NCI-H82 (cell line): ENCODE measurements at places on chromosomes 4 and X.

GRCh38 chr4:169530048-169530447, 82.3 kb downstream of the NEK1 start:
- no peak for DNase-seq

DNA sequence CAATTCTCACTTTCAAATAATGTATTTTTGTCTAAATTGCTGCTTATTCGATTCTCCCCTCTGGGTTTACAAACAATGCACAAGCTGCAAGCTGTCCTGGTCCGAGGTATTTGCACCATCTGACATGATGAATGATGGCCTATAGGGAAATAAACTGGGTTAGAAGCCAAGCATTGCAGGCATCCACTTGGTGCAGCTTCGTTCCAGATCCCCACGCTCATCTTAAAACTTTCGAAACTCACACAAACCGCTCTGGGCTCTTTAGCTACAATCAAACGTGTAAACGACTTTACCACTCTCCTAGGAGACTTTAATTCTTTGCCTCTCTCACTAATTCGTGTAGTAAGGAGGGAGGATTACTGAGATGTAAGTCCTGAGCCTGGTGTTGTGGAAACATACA, 19.0 kb downstream of the PHKA2 start:
- peak; percentile 70 for DNase-seq

DNA sequence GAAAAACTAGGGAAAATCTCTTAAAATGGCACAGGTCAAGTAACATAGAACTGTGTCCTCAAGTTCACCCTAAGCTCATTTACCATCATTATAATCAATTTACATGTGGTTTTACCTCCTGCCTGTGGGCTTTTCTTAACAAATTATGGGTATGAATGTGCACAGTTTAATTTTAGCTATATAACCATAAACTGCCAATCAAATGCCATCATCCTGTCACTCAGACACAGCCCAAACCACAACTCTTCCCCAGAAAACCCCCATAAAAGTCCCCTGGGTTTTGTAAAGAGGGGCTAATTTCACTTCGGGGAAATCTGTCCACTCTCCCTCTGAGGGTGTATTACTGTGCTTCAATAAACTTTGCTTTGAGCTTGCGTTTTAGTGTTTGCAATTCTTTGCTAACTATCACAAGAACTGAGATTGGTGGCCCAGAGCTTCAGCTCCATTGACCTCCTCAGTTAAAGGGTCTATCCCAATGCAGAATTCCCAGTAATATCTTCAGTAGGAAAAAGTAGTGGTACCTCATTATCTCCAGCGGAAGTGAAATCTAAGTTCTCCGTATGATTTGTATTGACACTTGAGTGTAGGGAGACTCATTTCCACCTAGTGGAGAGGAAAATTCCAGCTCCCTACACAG, 394.6 kb downstream of the SPOCK3 start:
- no peak for DNase-seq

DNA sequence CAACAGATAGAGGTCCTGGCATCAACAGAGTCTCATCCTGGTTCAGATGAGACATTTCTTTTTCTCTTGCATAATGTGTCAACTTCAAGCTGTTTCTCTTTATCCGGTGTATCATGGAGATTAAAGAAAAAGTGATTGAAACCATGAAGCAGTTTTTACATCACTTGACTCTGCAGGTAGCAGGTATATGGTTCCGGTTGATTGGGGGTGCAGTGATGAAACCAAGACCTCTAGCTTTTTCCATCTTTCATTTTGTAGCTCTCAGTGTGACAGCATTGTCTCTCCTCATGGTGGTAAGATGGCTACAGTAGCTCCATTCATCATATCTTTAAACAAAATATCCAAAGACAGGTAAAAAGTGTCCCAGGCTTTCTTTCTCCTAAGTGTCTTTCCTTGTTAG, 2.4 kb upstream of the HOPX start:
- DNase-seq, result no peak

GRCh38 chrX:17967888-17968287, 106.8 kb upstream of the RAI2 start:
- DNase-seq, result peak; percentile 90

DNA sequence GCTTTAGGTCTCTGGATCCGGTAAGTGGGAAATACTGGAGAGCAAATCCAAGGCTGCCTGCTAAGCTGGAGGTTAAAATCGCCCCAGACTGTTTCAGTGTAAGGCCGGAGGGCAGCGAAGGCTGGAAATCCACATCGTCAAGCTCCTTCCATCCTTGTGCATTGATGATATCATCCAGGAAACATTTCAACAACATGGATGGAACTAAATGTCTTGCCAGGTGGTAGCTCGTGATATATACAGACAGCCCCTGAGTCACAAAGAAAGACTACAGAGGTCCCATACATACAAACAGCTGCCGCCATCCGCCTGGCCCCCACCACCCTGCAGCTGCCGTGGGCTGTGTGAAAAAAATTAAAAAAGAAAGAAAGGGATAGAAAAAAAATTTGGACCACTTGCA, 148.9 kb upstream of the RBPJ start:
- DNase-seq, result no peak

DNA sequence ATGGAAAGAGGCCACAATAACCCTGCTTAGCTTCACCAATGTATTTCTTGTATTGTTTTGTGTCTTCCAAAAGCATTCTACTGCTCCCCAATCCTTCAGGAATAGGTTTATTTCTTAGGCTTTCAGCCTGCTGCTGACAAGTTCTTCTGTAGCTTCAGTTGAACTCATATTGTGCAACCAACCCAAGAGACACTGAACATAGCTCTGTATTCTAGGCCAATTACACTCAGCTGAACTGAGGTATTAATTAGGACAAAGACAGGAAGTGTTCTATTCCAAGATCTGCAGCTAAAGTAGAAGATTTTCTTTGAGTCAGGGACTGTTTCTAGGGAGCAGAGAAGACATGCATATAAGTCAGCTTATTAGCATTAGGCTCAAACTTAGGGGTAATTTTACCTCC, 151.8 kb downstream of the LHFPL1 start:
- DNase-seq, result no peak

- no peak for DNase-seq
These were observed 60.5 kb upstream of the SLC25A4 start for GRCh38 chr4:185082561-185082960.

- DNase-seq, result no peak
These were observed 11.1 kb upstream of the ZCCHC4 start for GRCh38 chr4:25301471-25301870.
